ENCODE measurements at places on chromosomes 2 and 18.

GRCh38 chr18:33577685-33578517 is at the start of gene ASXL3:
Gene ASXL3, plus strand, starts transcription at chr18:33578219. Its CDS starts 413 bp downstream, at chr18:33578632.
- DNase-seq, result no peak

GRCh38 chr2:233445152-233445830 is 91.0 kb downstream of the DGKD start:
- DNase-seq, result no peak

DNA sequence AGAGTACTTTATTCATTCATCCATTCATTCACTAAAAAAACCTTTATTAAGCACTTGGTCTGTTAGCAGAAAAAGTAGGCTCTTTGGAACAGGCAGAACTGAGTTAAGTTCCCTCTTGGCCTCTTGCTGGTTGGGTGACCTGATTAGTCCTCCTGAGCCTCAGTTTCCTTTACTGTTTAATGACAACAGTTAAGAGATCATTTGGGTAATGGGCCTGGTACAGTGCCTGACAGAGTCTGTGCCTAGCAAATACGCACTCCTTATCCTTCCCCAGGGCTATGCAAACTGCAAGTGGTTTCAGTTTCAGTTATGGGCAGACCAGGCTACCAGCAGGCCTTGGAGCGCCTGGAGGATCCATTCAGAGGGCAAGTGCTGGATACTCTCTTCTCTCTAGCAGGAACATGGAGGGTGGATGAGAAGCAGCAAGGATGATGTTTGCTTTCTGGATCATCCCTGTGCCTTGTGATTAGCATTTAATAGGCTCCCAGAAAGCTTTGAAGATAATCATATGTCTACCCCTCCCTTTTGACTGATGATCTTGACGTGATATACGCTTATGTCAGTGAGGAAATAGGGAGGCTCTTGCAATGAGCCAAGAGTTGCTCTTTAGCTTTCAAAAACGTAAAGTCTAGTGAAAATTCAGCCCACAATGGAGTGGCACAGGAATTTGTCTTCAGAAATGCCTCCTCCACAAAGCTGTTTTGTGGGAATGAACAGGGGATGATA is 12.4 kb upstream of the TAF1B start:
- DNase-seq, result no peak

DNA sequence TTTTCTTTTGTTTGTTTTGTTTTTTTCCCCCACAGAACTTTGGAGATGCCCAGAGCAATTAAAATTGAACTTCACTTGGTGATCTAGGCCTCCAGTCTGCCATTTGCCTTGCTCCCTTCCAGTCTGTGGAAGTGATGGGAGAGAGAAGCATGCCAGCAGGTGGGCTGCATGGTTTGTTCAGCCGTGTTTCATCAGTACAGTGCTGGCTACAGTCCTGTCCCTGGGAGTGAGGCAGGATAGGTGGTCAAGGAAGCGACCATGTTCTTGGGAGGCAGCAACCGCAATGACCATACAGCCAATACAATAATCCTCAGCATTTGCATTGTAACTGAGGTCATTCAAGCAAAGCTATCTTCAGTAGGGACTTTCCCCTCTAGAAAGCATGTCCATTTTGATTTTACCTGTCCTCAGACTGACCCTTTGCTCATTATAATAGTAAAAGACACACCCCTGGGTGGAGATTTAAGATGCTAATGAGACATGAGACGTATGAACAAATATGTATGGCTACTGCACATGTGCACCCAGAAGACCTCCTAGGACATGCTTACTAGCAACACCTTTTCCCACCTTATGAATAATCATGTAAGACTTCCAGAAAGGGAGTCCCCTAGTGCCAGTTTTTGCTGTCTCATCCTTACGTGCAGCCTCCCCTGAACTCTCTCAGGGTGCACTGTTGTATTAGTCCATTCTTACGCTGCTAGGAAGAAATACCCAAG is 11.1 kb upstream of the LIPG start:
- no peak for DNase-seq

DNA sequence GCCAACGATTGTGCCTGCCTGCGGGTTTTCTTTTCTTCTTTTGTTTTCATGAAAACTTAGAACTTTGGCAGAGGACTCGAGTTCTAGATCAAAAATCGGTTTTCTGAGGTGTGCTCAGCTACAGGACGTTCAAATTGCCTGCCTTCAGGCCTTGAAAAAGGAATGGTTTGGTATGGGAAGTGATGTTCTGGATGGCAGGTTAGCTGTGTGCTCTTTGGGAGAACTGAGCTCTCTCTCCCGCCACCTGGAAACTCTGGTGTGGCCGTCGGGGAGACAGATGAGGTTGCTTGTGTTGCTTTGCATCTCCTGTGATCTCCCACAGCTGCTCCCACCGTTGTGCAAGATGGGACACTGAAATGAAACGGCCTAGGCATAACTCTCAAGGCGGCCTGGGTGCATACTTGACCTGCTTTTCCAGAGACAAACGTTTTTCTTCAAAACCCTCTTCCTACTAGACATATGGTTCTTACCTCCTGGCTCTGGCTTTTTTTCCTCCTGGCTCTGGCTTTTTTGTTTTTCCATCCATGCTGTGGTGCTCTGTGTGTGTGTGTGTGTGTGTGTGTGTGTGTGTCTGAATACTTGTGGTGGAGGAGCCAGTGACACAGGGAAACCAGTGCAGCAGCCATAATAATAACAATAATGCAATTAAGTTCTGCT is 2.0 kb downstream of the FMNL2 start:
- peak; percentile 58 for DNase-seq

GRCh38 chr2:191244350-191244749 is 854 bp upstream of the MYO1B start:
- no peak for DNase-seq

Data from H1 (cell line).